ENCODE measurements at places on chromosomes 1 and 21. TPM values are rescaled to one million over a fixed set of nuclear protein-coding genes. Genes with fewer than 3 reads are reported as not detected.
A peak's percentile ranks its signal among the peaks of the same experiment; 100 is the strongest.

- ATAC-seq = no peak
Measured at GRCh38 chr1:24606621-24607020, 36.5 kb upstream of the SRRM1 start.

DNA sequence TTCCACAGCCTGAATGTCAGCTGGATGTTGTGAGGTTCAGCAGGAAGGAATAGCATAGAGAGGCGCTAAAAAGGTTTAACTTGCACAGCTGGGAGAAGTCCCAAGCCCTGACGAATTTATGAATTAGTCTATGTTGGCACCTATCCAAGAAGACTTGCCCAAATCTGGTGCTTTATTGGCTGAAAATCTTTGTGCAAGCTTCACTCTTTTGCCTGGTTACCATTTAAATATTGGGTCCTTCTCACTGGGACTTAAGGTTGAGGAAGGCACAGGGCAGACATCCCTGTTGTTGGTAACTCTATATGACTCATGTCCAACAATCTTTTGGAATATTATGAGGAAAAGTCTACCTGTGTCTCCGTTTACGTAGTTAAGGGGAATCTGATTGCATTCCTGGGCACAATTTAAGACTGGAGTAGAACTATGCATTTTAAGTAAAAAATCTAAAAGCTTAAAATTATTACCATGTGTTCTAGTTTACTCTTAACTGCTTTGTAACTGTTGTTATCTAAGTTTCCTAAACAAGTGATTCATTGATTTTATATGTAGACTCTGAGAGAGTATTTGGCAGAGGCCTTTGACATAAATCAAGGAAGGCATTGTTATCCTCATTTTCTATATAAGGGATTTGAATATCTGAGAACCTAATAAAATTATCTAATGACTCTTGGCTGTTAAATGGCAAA is 181.7 kb upstream of the DPYD start:
- no peak for ATAC-seq

- ATAC-seq = no peak
Measured at GRCh38 chr1:91557039-91557690, 56.5 kb downstream of the CDC7 start.

- no peak for ATAC-seq
Measured at GRCh38 chr1:172005856-172006255, 164.6 kb downstream of the DNM3 start.

- ATAC-seq = no peak
Measured at GRCh38 chr1:229223498-229223897, 47.4 kb upstream of the RAB4A start.

DNA sequence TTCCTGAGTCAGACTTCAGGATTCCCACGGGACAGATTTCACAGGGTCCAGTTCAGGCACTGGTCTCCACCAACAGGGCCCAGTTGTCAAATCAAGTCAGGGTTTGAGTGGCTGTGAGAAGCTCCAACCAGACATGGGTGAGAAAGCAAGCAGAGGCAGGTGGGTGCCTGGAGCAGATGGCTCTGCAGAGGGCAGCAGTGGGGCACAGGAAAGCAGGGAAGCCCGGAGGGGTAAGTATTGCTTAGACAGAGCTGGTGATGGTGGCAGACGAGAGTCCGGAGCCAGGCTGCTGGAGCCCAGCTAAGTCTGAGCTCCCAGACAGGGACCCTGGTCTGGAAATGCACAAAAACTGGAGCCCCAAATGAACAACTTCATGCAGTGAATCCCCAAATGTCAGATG is 40.4 kb downstream of the RIMS3 start:
- ATAC-seq = peak; percentile 53

- ATAC-seq = peak; percentile 52
Measured at GRCh38 chr1:109425391-109426280, 612 bp downstream of the PSMA5 start.

DNA sequence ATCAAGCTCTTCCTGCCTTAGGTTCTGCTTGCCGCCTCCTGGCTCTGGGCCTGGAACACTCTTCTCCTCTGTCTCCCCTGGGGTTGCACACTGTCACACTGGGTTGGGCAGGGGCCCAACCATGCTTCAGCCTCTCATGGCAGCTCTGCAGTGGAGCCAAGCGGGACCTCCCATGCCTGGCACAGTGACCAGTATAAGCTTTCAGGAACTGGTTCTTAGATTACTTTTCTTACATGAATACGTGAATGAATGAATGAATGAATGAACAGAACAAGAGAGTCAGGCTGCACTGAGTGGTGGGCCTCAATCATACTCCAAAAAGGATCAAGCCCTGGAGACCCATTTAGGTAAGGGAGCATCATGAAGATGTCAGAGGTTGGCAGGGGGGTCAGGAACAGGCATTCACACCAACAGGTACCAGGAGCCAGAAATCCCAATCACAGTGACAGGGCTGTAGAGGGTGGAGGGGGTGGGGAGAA is 30.8 kb upstream of the TMEM125 start:
- ATAC-seq = no peak

DNA sequence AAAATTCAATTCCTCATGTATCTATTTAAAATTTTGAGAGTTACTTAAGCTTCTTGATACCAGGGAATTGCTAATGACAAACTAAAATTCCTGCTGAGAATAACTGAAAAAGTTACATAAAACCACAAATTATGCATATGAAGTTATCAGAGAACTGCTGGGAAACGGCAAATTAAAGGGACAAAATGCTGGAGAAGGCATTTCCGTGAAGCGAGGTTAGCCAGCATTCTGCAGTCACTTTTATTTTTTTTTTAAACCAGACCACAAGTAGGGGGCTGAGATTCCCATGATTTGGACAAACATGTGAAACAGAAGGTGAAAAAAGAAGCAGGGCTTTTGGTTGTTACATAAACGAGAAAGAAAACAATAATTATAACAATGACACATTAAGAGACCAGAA is 737.6 kb upstream of the CHRM3 start:
- ATAC-seq = no peak

DNA sequence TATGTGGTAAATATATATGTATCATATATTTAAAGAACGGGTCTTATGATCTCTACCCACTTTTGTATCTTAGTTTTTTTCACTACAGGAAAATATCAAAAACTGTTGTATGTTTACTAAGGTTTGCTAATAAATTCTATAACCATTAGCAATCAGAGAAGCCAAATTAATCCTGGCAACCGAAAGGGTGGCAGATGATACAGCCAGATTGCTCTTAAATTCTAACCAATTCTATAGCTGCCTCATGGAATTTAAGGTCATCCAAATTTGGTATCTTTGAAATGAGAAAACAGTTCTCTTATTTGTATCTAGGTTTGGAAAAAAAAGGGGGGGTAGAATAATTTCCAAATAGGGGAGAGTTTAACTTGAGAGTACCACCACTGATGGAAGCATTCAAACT is 591.2 kb downstream of the SMYD3 start:
- ATAC-seq = no peak

DNA sequence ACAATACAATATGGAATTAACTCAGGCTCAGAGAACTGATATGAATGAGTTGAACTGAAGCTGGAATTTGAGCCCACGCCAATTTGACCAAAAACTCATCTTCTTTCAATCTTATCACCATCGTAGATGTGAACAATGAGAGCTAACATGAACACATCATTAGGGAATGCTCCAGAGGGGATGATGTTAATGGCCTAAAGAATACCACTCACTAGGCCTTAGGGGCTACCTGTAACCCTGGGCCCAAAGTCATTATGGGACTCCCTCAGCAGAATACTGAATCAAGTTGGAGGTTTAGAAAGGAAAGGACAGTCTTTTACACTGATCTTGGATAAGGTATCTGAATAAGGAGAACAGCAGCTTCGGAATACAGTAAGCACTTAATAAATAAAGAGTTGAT is 73.6 kb downstream of the C1orf94 start:
- no peak for ATAC-seq

GRCh38 chr1:55800503-55800902 is 585.3 kb upstream of the USP24 start:
- no peak for ATAC-seq

GRCh38 chr1:25120281-25120680 is 112.0 kb downstream of the SYF2 start:
- no peak for ATAC-seq

DNA sequence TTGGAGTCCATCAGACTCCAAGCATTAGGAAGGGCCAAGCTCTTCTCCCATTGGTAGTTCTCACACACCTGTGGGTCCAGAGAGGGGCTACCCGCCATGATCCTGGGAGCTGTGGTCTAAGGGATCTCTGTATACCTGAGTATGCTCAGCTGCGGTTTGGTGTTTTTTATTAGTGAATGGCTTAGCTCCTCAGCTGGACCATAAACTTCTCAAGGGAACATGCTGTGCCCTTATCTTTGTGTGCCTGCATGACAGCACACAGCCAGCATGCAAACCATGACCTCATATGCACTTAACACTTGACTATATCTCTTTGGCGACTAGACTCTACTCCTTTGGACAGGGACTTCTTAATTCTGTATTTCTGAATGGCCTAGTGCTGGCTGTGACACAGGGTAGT is 94.5 kb downstream of the CD58 start:
- ATAC-seq = no peak

GRCh38 chr1:222995236-222995580 is 147.8 kb downstream of the TLR5 start:
- no peak for ATAC-seq

DNA sequence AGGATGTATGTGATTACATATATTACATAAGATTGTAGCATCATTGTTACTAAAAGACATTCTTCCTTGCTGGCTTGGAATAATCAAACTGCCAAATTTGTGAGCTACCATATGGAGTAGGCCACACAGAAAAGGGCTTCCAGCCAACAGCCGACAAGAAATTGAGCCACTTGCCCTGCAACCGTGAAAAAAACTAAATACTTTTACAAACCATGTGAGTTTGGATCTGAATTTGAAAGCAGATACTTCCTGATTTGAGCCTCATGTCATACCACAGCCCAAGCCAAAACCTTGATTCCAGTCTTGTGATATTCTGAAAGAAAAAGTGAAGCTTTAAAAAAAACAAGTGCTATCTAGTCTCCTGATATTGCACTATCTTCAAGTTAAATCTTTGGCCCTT is 55.6 kb upstream of the PRMT6 start:
- no peak for ATAC-seq

DNA sequence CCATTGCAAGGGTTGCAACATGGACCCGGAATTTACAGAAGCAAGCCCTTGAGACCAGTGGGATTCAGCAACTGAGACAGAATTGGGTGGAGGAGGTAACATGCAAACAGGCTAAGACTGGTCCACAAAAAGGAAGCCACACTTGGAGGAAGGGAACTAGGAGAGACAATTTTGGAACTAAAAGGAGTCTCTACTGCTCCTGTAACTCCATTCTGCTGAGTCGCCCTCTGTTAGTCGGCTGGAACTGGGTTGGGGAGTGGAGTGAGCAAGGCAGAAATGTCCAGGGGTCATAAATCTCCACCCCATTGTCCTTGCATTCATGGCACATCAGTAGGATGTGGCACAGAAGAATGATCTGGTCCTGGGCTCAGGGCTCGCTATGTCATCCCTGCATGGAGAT is 5.1 kb downstream of the LAMB3 start:
- no peak for ATAC-seq

DNA sequence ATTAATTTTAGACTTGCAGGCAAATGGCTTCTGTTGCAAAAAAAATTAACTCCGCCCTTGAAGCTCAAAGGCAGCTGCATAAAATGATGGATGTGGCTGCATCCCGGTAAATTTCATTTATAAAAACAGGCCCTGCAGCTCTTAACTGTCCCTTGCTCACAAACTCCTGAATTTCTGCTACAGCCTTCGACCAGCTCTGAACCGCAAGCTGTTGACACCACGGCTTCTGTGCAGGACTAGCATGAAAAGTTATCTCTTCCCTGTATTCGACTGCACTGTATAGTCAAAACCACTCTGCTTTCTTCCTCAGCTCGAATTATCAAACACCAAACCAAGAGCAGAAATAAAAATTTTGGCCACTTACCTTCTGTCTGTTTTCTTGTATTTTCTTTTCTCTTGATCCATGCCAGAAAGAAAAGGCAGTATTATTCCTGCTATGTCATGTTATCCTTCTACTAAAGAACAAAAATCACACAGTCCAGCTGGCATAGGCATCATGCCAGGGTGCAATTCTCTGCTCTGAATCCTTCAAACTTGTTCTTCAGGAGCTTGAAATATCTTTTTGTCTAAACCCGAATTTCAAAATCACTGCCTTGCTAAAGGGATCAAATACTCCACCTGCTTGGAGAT is 195.5 kb upstream of the NCAM2 start:
- ATAC-seq = no peak

GRCh38 chr1:33168556-33169289 is 13.1 kb downstream of the TRIM62 start:
- ATAC-seq = no peak

GRCh38 chr1:18632783-18633421 is 2.3 kb downstream of the PAX7 start:
- no peak for ATAC-seq

GRCh38 chr1:56843544-56843943 is 11.1 kb upstream of the C8A start:
- ATAC-seq = no peak

DNA sequence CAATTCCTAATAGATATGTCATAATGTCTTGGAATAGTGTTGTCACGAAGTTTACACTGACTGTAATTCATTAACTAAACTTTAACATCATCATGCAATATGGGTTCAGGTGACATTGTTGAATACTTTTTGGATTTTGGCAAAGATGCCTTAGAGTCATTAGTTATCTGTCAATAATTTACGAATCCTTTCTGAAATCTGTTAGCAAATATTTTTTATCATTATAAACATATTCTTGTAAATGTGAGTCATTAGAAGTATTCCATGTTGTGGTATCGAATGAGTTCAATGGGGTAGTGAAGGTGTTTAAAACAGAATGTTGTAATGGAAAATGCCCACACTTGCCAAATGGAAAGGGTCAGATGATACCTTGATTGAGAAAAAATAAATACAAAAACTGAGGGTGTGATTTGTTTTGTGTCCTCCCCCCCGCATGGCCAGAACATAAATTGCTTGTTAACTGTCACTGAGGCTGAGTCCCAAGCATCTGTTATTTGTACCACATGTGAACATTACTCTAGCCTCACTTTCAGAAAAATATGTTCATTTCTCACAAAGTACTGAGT is 5.2 kb upstream of the NR5A2 start:
- ATAC-seq = no peak

GRCh38 chr1:201709564-201710295 is 119.2 kb upstream of the IPO9 start:
- peak; percentile 62 for ATAC-seq

GRCh38 chr1:64948905-64949833 is 17.2 kb downstream of the JAK1 start:
- peak; percentile 91 for ATAC-seq

GRCh38 chr1:244207042-244207934 is 156.2 kb downstream of the ZBTB18 start:
- ATAC-seq = no peak

GRCh38 chr1:169653873-169654272 is 23.9 kb upstream of the SELP start:
- no peak for ATAC-seq

The KRTAP13-2 gene
- not detected for total RNA-seq

The RBP7 gene
- 13.4 TPM for total RNA-seq

The RAP1GAP gene
- 3.0 TPM for total RNA-seq

The CFAP74 gene
- total RNA-seq = not detected

The UBXN10 gene
- total RNA-seq = 0.04 TPM

The SPATA21 gene
- not detected for total RNA-seq

The TNFRSF4 gene
- total RNA-seq = 0.36 TPM

The SAMD13 gene
- 0.44 TPM for total RNA-seq

The CELA2A gene
- 0.36 TPM for total RNA-seq

The CNIH3 gene
- total RNA-seq = 2.1 TPM

The MYOG gene
- total RNA-seq = not detected

The GPR37L1 gene
- 0.12 TPM for total RNA-seq

The TMEM39B gene
- 10.5 TPM for total RNA-seq

The HMGN1 gene
- 213 TPM for total RNA-seq

The TEX38 gene
- not detected for total RNA-seq

The NCF2 gene
- 8.3 TPM for total RNA-seq

The CCDC27 gene
- total RNA-seq = not detected

The CFAP45 gene
- total RNA-seq = 1.5 TPM

Measured in esophagus mucosa (tissue), 1 donor.